Suppressor macrophage treated with lipopolysaccharide for 1 hour (primary cell): ENCODE measurements at places on chromosomes 6 and 20.

DNA sequence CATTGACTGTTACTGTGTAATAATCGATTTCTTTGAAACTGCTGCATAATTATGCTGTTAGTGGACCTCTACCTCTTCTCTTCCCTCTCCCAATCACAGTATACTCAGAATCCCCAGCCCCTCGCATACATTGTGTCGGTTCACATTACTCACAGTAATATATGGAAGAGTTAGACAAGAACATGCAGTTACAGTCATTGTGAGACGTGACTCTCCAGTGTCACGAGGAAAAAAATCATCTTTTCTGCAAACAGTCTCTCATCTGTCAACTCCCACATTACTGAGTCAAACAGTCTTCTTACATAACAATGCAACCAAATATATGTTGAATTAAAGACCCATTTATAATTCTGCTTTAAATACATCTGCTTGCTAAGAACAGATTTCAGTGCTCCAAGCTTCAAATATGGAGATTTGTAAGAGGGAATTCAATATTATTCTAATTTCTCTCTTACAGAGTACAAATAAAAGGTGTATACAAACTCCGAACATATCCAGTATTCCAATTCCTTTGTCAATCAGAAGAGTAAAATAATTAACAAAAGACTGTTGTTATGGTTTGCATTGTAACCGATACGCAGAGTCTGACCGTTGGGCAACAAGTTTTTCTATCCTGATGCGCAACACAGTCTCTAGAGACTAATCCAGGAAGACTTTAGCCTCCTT, 113.3 kb downstream of the TMEM242 start:
- no peak for DNase-seq

DNA sequence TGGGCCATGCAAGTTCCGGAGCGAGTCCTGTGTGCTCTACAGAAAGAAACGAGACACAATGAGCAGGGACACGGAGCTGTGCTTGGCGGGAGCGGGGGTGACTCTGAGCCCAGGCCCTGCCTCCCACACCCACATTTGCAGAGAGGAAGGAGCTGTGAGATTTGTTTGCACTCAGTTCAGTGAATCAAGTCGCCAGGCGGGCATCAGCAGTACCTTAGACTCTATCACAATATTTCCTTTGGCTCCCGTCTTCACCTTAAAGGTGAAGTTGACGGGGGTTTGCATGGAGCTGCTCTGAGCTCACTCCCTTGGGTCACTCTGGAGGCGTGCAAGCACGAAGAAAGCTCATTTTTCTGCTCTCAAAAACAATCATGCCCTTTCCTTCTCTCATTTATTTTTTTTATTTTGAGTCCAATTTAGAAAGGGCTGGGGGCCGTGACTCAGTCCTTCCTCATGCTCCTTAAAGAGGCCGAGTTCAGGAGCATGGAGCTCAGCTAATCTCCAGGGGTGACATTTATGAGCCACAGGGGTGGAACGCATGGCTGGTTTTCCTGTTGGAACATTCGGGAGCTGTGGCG, 188.2 kb downstream of the NFATC2 start:
- DNase-seq, result no peak

DNA sequence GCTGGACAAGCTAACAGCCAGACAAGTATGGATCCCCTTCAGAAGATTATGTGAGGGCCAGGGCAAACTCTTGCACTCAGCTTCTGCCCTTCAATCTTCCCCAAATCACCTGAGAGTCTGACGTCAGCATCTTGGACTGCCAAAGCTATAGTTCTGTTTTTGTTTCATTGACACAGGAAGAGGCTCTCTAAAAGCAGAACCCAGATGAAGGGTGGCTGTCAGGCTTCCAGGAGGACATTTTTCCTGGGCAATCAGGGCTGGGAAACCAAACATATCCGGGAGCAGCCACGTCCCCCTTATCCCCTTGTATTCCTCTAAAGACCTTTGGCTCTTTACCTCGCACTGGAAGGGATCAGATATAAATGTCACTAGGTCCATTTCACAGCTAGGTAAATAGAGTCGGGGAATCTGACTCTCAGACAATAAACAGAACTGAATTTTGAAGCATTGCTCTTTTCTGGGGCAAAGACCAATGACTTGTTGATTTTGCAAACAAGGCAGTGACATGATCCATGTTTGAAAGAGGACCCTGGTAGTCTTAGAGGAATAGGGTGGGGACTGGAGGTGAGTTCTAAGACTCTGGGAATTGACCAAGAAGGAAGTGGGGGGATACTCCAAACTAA, 13.3 kb downstream of the MAFB start:
- peak; percentile 40 for DNase-seq

DNA sequence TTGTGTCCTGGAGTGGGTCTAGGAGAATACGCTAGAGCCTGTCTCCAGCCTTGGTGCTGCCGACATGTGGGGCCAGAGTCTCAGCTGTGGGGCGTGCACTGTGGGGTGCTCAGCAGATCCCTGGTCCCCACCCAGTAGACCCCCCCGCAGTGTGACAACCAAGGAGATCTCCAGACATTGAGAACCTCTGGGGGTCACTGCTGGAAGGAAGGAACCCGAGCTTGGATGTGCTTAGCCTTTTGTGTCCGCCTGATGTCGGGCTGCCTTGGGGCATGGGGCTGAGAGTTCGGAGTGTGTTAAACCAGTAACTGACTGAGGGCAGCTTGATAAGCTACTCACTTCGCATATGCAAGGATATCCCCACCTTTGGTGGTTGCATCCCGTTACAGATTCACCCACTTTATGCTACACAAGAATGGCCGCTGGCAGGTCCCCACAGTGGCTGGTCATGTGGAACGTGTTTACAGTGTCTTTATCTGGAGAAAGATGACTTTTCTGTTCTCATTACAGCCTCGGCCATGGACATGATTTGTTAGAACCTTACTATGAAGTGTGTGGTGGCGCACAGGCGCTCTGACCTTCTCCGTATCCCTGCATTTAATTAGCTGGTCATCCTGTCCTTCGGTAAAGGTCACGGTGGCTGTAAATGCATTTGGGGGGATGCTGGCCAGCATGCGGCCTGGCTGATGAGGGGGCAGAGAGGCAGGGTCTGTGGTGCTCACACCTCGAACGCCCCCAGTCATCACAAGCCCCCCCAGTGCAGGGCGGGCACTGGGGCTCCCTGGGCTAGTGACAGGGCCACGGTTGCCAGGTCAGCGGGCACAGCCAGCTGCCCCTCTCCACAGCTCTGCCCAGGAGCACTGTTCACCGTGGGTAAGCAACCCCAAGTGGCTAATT, 366.8 kb downstream of the TAF4 start:
- DNase-seq, result no peak

- no peak for DNase-seq
These were observed 140.5 kb downstream of the RCAN2 start for GRCh38 chr6:46350714-46351113.

DNA sequence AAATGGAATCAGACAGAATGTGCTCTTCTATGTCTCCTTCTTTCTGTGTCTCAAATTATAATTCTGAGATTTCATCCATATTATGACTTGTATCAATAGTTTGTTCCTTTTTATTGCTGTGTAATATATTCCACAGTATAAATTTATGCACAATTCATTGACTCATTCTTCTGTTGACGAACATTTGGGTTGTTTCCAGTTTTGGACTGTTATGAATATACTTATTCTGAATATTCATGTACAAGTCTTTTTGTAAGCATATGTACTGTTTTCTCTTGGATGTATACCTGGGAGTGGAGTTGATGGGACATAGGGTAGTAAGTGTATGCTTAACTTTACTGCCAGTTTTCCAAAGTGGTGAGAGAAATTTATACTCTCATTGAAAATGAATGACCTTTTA, 28.1 kb upstream of the TRAF3IP2 start:
- DNase-seq, result no peak

DNA sequence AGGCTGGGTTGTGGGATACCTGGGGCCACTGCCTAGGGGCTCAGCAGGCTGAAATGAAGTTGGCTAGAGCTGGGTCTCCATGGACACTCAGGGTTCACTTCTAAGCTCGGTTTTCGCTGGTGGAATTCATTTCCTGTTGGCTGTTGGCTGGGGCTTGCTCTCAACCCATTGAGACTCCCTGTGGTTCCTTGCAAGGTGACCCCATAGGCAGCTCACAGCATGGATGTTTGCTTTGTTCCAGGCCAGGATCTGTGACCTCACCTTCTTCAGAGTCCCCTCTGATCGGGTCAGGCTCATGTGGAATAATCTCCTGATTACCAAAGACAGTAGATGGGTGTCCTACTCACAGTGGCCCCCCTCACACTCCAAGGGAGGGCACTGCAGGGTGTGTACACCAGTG, 229.3 kb downstream of the QKI start:
- DNase-seq, result no peak

DNA sequence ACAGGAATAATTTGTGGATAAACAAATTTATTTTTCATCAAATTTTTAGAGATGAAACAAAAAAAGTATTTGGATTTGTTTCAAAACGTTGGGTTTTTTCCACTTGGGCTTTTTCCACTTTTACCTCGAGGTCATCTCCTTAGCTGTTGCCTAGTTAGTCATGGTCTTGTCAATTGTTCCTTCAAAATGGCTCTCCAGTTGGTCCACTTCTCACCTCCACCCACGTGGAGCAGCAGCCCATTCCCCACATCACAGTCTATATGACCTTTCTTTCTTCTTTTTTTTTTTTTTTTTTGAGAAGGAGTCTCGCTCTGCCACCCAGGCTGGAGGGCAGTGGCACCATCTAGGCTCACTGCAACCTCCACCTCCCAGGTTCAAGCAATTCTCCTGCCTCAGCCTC, 6.7 kb upstream of the SLC4A11 start:
- DNase-seq, result peak; percentile 21
